NCI-H1092 treated with DMSO at 0.1 percent for 48 hours (cell line): ENCODE measurements at places on chromosomes 5 and 9.

- DNase-seq: no peak
These were observed 585.3 kb downstream of the EBF1 start for GRCh38 chr5:158514319-158514985.

- DNase-seq: no peak
These were observed 10.9 kb downstream of the RAPGEF1 start for GRCh38 chr9:131728961-131729360.

DNA sequence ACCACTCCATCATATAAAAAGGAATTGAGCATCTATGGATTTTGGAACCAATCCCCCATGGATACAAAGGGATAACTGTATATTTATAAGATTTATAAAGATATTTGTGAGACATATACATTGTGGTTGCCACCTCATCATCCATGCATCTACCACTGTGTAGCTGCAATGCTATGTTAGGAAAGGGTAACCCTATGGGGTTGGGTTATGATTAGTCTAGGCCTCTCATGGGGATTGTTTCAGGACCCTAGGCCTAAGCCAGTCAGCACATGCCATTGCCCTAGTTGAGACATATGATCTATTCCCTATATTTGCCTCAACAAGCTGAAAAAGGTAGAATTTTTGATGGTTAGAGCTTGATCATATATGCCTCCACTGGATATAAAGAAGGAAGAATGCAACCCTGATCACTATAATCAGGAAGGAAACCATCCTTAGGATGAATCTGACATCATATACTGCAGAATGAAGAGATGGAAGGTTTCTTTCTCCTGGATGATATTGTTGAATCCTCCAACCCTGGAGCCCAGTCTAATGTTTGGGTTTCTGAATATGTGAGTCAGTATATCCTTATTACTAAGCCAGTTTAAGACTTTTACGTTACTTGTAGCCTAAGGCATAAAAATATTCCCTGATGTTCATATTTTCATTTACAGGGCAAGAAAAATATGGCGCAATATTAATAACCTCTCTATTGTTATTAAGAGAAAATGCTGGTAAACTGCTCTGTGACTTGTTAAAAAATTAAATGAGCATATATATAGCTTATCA lies 94.2 kb downstream of the ADAMTS19 start:
- DNase-seq: no peak

- no peak for DNase-seq
These were observed 226.4 kb downstream of the PCSK5 start for GRCh38 chr9:76116913-76117312.

DNA sequence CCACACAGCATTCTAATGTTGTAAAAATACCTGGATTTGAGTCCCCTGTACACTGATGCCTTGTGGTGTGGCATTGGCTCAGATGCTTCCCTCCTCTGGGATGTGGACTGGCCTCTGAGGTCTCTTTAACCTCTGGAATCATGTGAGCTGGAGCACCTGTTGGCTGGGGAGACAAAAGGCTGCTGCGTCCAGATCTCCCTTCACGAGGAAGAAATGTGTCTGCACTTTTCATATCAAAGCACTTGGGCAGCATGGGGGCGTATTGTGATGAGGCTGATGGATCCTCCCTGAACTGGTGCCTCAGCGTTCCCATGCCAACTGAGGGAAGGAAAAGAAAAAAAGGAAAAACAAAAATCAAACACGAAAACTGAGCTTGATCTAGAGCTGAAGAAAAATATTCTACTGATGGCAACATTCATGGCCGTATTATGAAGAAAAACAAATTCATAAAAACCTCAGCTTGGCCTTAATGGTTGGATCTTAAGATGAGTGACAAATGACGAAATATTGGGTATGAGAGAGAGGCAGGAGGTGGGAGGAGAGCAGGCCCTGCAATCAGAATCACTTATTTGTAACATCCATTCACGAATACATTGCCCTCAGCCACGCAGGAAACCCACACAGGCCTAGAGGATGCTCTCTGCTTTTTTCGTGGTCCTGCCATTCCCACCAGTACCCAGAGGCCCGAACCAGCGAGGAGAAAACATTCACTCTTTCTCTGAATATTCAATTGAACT lies 26.2 kb downstream of the GRIA1 start:
- DNase-seq: no peak

DNA sequence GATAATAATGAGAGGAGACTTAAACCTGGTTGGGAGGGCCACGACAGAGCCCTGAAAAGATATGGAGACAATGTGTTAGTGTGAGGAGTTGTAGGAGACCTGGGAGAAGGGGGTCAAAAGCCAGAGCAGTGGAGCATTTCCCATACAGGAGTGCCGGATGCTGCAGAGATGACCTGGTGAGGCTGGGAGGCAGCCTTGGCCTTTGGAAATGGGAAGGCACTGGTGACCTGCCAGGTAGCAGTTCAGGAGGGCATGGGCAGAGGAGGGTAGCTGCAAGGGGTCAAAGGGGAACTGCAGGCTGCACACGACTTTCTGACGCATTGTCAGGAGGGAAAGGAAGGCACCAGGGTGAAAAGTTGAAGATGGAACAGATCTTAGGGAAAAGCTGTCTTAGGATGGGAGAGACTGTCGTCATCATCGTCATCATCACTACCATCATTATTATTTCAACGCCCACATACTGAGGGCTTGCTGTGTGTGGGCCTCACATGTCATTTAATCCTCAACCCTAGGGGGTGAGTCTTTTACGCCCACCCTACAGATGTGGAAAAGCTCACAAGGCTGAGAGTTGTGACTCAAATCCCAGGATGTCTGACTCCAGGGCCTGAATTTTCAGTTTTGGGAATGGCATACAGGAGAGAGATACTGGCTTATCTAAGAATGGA lies 13.3 kb downstream of the ARAP3 start:
- DNase-seq: no peak

GRCh38 chr5:97133101-97133500 lies 9.3 kb downstream of the LIX1 start:
- DNase-seq: no peak

GRCh38 chr9:130448771-130449603 lies 4.2 kb downstream of the ASS1 start:
- no peak for DNase-seq

- DNase-seq: no peak
These were observed 231.0 kb downstream of the FRMD3 start for GRCh38 chr9:83307066-83307724.

DNA sequence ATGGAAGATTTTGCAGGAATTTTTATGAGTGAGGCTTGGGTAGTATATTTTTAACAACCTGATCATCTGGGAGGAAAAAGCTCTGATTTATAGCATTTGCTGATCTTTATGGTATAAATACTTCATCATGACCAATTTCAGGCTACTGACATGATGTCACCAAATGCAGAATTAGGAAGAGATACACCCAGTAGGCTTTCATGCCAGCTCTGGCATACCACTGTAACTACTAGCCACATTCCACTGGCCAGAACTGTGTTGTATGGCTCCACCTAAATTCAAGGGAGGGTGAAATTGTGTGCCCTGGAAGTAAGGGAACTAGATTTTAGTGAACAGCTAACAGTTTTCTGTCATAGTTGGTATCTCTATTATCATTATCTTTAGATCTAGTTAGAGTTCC lies 17.6 kb downstream of the AP3S1 start:
- DNase-seq: no peak

DNA sequence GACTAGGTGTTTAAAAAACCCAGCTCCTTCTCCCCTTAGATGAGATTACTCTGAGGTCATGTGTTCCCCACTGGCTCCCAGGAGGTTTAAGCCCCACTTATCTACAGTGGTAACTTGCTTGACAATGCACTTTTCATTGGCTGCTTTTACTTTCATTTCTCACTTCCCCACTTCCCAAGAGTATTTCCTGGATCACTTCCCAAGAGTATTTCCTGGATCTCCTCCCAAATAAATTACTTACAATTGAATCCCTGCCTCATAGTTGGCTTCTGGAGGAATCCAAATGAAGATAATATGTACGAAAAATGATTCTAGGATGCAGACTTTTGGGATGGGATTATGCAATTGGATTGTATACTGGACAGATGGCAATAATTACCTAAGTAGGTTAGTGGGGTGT lies 47.1 kb upstream of the CHSY3 start:
- DNase-seq: no peak

GRCh38 chr9:114065304-114065703 lies 12.8 kb downstream of the AMBP start:
- DNase-seq: no peak

- DNase-seq: no peak
These were observed 9.8 kb downstream of the PPP1R26 start for GRCh38 chr9:135489188-135489906.

GRCh38 chr5:137438932-137439331 lies 60.2 kb downstream of the SPOCK1 start:
- no peak for DNase-seq

DNA sequence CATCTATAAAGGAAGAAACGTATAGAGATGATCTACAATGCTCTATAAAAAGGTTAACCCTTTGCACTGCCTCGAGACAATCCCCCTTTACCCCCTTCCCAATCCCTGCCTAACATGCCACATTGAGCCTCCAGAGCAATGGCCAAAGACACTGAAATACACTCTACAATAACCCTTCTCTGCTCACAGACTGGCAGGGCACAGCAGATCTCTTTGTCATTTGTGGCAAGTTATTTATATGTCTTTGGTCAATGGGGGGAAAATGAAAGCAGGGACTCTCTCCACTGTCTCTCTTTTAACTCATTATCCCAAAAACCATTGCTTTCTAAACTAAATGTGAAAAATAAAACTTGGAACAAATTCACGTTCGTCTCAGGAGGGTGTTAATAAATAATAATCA lies 51.7 kb downstream of the PTCH1 start:
- DNase-seq: no peak

- DNase-seq: no peak
These were observed 14.6 kb downstream of the CLK4 start for GRCh38 chr5:178612299-178612698.

GRCh38 chr5:154397652-154398406 lies 48.0 kb upstream of the SAP30L start:
- peak; percentile 41 for DNase-seq

GRCh38 chr9:38724754-38725153 lies 4.8 kb upstream of the FAM240B start:
- no peak for DNase-seq
